ENCODE measurements at places on chromosomes 2 and 18.

DNA sequence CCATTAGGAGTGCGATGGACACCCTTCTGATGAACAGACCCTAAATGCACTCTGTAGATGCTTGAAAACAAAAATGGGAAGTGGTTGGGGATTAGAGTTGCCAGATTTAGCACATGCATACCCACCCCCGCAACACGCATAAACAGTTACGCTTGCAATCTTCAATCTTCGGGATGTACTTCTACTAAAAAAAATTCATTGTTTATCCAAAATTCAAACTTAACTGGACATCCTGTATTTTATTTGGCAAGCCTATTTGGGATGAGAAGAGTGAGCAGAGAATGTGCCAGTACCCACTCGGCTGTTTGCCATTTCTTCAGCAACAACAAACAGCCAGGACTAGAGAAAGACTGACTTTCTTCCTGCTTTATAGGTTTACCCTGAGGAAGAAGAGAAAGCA, 18.4 kb downstream of the KIAA2012 start:
- no peak for DNase-seq

DNA sequence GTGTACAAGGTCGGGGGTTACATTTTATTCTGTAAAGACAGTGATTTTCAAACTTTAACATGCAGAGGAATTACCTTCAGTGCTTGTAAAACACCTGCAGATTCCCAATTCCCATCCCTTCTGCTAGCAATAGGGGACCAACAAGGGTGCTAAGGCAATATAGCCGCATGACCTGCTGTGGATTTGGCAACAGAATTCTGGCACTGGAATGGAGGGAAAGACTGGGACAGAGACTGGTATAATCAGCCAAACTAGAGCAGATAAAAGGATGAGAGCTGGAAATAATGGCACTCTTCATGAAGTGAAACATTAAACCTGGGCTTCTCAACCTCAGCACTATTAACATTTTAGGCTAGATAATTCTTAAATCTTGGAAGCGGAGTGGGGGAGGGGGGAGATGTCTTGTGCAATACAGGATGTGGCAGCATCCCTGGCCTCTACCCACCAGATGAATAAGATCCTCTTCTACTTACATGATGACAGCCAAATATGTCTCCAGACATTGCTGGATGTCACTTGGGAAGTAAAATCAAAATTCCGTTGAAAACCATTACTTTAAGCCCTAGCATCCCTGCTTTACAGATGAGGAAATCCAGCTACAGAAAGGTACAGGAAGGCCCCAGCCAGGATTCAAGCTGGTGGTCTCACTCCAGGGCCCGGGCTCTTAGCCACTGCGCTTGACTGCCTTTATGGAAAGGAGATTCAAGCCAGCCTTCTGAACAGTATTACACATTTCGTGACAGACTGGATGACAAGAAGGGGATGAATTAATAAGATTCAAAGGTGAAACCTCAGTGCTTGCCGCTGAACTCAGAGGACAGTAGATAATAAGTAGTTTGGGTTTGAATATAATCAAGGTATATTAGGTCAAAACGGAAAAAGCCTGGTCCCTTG, 1.7 kb downstream of the EVA1A start:
- no peak for DNase-seq

DNA sequence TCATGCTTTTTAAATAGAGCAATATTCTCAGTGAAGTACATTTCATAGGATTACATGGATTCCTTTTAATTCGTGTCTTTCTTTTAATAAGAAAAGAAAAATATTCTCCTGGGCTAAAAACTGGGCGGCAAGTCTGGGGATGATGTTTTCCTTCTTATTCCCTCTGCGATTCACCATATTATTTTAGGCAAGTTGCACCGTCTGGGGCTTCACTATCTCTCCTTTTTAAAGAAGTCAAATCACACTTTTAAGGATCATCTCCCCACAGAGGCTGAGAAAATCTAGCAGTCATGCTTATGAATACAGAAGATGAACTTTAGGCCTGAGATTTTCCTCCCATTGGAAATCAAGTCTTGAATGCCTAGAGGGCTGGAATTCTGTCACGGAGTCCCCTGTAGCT, 104.1 kb downstream of the COPS8 start:
- no peak for DNase-seq

- no peak for DNase-seq
These were observed 63.1 kb downstream of the RND3 start for GRCh38 chr2:150424406-150424805.

DNA sequence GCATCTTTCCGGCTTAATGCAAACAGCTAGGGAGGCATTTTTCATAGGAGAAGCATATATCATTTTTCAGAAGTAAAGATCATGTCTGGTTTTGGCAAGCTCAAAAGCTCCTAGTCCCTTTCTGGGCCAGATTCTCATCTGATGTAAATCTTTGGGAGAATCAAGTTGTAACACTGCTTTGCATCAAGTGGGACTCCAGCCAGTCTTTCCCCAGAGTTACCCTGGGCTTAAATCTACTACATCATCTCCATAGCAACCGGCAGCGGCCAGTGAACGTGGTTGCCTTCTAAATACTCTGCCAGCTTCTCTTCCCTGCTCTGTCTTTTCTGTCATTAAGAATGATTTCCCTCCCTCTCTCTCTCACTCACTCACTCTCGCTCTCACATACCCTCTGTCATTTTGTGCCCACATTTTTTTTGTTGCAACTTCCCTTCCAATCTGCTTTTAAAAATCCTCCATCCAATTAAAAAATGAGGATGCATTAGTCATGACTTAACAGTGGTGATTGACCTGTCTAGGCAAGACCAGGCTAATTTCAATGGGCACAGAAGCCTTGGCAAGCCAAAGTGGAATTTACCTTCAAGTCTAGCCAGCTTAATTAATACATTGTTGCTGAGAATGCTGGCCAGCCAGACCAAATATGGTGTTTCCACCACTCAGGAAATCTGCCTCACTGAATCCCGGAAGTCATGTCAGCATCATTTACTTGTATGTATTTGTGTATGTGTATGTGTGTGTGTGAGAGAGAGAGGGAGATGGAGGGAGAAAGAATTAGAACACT, 93.0 kb downstream of the NRP2 start:
- no peak for DNase-seq

GRCh38 chr2:195507447-195508138, 149.4 kb upstream of the SLC39A10 start:
- DNase-seq: no peak

GRCh38 chr2:239303711-239304532, 96.9 kb downstream of the HDAC4 start:
- no peak for DNase-seq

DNA sequence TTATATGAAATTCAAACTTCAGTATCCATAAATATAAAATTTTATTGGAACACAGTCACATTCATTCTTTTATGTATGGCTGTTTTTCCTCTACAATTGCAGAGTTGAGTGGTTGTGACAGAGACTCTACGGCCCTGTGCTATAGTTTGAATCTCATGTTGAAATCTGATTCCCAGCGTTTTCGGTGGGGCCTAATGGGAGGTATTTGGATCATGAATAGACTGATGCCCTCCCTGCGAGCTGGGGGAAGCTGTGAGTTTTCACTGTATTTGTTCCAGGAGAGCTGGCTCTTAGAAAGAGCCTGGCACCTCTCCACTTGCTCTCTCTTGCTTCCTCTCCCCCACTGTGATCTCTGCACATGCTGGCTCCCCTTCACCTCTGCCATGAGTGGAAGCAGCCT, 1.7 kb downstream of the PFN4 start:
- DNase-seq: no peak

DNA sequence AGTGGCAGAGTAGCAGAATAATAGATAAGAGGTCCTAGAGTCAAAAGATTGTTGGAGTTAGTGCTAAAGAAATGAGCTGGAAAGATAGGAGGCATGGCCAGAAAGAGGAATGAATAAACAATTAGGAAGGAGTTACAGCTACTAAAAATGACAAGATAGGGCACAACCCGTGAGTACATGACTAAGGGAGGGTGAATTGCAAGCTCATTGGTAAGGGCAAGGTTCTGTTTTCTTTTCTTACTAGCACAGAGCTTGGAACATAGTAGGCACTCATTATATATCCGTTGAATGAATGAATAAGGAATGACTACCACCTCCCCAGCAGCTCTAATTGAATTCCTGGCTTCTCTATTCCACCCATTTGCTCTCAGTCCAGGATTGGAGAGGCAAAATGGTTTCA, 5.7 kb upstream of the MARCO start:
- DNase-seq: no peak

DNA sequence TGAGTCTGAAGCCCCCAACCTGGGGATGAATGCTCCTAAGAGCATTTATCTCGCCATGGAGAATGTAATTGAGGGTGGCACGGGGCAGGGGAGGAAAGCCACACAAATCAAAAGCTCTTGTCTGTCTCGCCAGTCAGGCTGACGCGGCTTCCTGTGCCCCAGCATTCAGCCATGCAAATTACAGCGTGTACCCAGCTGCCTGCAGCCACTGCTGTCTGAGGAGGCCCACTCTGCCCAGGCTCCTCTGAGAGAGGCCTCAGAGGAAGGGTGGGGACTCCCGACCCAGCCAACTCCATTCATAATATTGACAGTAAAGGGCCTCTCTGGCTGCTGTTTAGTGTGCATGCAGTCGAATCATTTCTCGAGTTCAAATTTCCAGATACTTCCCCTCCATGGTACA, 22.0 kb downstream of the SMAD7 start:
- peak; percentile 65 for DNase-seq

DNA sequence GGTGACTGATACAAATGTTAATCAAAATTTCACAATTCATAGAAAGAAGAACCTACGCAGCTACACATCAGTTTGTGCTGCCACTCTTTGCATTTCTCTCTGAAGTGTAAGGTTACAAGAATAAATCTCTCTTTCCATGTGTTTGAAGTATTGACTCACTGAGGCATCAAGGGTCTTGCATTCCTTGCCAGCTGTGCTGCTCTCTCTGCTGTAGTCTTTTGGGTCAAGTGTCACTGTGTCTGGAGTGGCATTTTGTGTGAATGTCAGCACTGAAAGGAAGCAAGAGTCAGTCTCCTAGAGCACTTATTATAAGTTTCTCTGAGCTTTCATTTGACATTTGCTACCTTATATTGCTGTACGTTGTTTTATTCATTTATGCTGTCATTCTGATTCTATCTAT, 1696.1 kb upstream of the LRRTM1 start:
- DNase-seq: no peak

- DNase-seq: no peak
These were observed 163.6 kb upstream of the REV1 start for GRCh38 chr2:99653433-99653832.

- DNase-seq: no peak
These were observed 82.8 kb downstream of the NABP1 start for GRCh38 chr2:191760655-191761262.

GRCh38 chr2:49210191-49210590, 55.9 kb upstream of the FSHR start:
- no peak for DNase-seq

- DNase-seq: no peak
These were observed 13.3 kb downstream of the CHCHD5 start for GRCh38 chr2:112597537-112598322.

- DNase-seq: no peak
These were observed 39.9 kb downstream of the CENPO start for GRCh38 chr2:24832931-24833701.

GRCh38 chr2:45950606-45951005, 299.1 kb downstream of the PRKCE start:
- no peak for DNase-seq

DNA sequence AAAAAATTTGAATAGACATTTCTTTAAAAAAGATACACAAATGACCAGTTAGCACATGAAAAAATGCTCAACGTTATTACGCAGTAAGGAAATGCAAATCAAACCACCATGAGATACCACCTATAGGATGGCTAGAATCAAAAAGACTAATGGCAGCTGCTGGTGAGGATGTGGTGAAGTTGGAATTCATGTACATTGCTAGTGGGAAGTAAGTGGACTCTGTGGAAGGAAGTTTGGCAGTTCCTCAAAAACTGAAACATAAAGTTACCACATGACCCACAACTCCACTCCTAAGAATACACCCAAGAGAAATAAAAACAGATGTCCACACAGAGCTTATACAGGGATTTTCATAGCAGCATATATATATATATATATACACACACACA, 51.2 kb downstream of the MBP start:
- no peak for DNase-seq
